ENCODE measurements at places on chromosomes 1 and 21.
A peak's percentile ranks its signal among the peaks of the same experiment; 100 is the strongest.

DNA sequence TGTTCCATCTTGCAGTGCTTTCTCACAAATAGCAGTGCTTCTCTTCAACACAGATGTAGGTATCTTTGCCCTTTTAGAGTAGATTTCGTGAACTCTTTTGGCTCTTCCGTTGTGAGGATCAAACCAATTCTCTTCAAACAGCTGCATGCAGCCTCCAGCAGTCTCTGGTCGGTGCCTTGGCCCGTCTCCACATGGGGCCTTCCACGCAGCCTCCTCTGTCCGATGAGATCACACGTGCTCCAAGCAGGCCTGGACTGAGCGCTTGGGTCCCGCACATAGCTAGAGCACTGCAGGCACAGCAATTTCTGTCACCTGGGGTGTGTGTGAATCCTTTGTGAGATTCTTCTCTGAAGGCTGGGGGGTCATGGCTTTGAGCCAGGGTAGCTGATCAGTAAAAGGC is 82.8 kb upstream of the KCNE2 start:
- no peak for DNase-seq

- DNase-seq = no peak
Observed at GRCh38 chr1:225693085-225693696, 40.3 kb upstream of the ENAH start.

DNA sequence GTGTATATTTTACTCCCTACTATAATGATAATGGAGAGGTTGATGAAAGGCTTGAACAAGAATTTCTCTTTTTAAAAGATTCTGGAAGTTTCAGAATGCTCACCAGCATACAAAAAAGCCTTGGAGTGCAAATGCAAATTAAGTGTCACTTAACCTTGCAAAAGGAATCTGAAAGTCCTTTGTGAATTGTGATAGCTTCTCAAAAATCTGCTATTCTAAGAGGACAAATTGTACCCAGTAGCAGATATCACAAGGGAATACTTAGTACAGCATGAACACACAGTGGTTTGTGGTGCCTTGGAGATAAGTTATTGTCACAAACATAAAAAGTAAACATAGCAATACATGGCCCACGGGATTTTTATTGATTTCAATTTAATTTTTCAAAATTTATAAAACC is 1208.3 kb upstream of the B3GALT2 start:
- DNase-seq = no peak

DNA sequence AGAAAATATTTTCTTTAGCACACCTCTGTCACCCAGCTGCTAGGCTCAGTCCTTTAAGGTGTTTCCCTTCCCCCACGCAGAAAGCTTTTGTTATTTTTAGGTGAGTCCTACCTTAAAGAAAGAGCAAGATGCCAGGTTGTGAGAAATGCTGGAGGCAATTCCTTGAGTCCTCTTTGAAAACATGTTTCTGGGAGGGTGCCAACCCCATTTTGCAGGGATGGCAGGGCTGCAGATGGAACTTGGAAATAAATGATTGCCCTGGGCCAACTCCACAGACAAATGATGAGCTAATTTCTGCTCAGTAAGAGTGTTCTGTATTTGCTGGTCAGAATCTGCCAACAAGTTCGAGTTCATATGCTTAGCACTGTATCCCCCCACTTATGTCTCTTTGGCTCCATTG is 119.2 kb upstream of the RAB3GAP2 start:
- no peak for DNase-seq

DNA sequence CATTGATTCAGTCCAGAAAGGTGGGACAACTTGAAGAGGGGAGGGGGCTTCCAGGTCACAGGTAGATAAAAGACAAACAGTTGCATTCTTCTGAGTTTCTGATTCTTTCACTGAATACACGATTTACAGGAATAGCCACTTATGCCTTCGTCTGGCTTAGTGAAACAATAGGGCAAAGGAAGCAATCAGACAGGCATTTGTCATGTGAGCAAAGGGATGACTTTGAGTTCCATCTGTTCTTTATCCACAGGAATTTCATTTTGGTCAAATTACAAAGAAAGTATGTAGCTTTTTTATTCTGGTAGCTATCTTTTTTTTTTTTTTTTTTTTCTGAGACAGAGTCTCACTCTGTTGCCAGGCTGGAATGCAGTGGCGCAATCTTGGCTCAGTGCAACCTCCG is 202.5 kb downstream of the TTLL7 start:
- no peak for DNase-seq

- no peak for DNase-seq
Observed at GRCh38 chr1:33211972-33212371, 30.1 kb upstream of the TRIM62 start.

DNA sequence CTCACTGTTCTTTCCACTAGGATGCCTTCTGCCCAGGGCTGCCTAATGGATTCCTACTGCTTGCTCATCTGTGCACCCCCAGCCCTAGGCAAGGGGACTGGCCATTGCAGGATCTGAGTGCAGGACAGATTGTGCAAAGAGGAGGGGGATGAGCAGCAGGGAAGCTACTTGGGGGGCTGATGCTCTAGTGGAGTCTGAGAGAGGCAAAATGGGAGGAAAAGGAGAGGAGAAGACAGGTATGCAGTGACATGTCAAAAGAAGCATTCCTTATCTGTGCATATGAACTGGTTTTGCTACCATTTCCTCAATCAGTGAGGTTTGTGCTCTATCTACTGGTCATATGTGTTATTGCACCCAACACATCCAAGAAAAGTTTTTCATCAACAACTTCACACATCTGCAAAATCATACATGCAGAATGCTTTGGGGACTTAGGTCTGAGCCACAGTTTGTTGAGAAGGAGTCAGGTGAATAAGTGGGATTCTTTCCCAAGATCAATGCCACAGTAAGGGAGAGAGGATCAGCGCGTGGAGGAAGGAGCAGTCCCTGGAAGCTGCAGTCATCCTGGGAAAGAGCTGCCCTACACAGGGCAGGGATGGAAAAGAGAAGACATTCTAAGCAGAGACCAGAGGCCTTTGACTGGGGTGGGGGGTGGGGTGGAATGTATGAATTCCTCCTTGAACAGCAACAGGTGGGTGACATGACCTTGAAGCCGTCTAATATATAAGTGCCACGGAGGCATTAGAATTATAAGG is 14.4 kb downstream of the SLC5A9 start:
- DNase-seq = peak; percentile 41

- DNase-seq = no peak
Observed at GRCh38 chr1:213418268-213419071, 367.4 kb downstream of the RPS6KC1 start.

DNA sequence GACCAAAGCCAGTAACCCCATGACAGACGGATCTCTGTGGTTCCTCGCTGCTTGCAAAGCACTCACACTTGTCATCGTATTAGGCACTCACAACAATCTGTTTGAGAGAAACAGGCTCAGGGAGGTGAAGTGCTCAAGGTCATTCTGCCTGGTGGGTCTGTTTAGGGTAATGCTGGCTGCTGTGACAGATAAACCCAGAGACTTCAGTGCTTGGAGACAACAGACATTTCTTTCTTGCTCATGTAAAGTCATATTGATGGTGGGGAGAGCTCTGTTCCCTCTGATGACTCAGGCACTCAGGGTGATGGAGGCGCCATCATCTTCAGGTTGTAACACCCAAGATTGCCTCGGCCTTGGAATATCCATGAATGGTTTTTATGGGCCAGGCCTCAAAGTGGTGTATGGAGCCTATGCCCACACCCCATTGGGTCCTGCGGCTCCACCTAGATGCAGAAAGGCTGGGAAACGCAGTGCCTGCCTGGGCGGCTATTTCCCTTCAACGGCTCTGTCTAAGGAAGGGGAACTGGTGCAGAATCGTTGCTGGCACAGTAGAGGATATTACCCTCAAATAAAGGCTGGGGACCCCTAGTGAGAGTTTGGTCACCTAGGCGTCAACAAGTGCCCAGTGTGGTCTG is 71.6 kb upstream of the SELENON start:
- no peak for DNase-seq

GRCh38 chr1:10402729-10403274 is 3.9 kb downstream of the PGD start:
- no peak for DNase-seq

GRCh38 chr1:173410133-173410793 is 66.9 kb upstream of the PRDX6 start:
- DNase-seq = no peak

- peak; percentile 63 for DNase-seq
Observed at GRCh38 chr1:28112388-28113241, 24.2 kb upstream of the EYA3 start.

- no peak for DNase-seq
Observed at GRCh38 chr1:113850127-113850796, 21.2 kb downstream of the PTPN22 start.

- no peak for DNase-seq
Observed at GRCh38 chr21:32392299-32392879, 423 bp downstream of the URB1 start.

DNA sequence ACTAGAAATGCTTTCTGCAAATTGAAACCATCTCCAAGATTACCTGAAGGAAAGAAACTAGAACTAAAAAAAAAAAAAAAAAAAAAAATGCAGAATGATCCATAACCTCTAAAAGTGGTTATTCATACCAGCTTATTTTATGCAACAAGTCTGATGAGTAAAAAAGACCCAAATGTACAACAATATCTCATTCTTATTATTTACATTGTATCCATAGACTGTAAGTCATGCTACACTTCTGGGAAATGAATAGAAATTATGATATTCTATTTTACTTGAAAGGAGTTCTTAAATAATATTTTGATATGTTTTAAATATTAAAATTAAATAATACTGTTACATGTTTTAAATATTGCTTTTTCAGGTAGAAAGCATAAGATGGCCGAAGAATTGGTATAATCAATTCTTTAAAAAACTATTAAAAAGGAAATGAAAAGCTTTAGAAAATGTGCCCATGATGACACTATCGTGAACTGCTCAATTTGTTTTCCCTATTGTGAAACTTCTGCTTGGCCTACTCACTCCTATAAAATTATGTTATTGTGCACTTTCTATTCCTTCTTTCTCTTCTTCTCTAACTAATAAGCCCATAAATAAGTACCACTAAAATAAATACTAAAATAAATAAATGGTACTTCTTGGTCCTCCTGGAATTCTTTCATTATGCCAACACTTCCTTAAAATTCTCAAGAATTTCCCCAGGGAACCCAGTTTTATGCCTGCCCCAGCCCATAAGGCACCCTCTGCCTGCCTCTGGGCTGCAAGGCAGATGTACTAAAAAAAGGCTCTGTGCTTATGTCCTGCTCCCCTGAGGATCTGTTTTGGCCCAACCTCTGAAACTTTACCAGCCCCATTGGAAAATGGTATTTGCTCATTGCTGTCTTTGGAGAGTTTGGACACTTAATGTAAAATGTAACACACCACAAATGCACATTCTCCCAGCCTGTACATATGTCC is 18.1 kb downstream of the SAMSN1 start:
- no peak for DNase-seq

- no peak for DNase-seq
Observed at GRCh38 chr1:153651771-153652170, 6.7 kb upstream of the SNAPIN start.

DNA sequence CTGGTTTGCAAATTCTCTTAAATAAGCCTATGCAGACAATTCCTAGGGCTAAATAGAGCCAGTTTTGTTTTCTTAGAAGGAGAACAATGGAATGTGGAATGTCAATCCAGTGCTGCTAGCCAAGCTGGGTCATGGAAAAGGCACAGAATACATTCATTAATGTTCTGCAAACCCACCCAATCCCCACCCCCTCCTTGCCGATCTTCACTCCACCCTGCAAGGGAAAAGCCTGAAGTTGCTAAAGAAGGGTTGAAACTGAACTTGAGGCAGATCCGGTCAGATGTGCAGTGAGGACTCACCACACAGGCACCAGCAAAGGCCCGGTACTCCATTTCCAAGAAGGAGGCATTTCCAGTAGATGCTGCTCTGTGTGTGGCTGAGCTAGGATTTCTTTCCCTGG is 179.6 kb downstream of the PLPP3 start:
- DNase-seq = no peak

DNA sequence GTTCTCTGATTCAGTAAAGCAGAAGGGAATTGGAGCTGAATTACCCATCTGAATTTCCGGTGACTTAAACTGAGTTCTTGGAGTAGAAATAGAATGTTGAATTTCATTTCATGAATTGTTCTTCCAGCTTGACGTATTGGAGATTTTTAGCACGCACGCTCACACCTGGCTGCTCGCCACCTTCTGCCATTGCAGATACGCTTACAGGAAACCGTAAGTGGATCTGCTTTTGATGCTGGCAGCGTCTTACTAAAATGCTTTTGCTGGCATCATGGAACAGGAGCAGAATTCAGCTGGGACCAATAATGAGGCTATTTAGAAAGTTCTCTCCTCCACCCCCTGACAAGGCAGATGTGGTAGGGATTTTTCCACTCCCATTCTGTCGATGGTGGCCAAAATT is 17.7 kb upstream of the ELAVL4 start:
- no peak for DNase-seq

DNA sequence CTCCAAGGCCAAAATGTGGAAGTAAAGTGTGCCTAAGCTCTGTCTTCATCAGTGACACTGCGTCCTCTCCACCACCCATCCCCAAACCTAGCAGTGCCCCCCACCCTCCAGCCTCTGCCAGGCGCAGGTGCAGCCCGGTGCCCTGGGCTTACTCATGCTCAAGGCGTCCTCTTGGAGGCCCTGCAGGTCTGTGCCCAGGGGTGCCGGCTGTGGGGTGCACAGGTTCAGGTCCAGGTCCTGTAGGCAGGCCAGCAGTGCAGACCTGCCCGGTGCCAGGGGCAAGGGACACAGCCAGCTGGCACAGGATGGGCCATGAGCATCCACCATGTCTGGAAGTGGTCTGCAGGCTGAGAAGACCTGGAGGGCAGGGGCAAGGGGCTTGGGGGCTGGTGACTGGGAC is 5.1 kb downstream of the ZNF683 start:
- no peak for DNase-seq

DNA sequence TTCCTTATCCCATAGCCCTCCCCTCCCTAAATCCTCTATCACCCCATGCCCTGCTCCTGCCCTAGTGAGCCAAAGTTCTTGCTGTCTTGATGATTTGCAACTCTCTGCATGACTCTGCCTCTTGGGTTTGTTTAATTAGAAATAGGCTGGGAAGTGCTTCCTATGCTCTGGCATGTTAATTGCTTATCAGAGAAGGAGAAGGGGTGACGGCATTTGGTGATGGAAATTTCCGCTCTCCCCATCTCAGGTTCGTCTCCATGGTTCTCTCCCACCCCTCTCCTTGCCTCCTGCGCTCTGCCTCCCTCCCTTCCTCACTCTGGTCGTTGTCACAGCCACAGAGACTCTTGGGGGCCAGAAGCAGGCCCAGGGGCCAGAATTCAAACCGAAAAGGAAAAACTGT is 68.9 kb downstream of the LRRN2 start:
- DNase-seq = no peak

- DNase-seq = no peak
Observed at GRCh38 chr1:46487818-46488218, 1.8 kb upstream of the DMBX1 start.

GRCh38 chr1:8303141-8303540 is 14.8 kb upstream of the SLC45A1 start:
- no peak for DNase-seq

DNA sequence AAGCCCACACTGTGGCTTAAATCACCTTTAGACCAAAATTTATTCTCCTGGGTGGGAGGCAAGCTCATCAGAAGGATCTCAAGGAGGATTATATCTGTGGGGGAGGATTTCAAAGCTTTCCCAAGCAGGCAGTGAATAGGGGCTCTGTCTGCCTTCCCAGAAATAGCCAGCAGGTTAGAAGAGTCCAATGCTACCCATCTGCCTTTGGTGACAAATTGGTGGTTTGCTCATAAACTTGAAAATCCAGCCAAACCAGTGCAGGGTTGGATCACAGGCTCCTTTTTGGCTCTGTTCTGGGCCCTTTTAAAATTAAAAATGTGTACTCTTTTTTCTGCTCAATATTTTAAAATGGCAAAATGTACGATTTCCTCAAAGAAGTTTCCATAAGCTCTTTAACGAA is 118.9 kb upstream of the ZC3H11B start:
- no peak for DNase-seq

Measured in AG08396 (cell line).